ENCODE measurements at places on chromosomes 3 and 15.

- DNase-seq, result no peak
These were observed 681 bp downstream of the CHMP2B start for GRCh38 chr3:87227835-87228144.

GRCh38 chr3:127710155-127710941, 37.6 kb downstream of the ABTB1 start:
- DNase-seq, result no peak

- DNase-seq, result no peak
These were observed 125.3 kb downstream of the BDH1 start for GRCh38 chr3:197430502-197430901.

GRCh38 chr3:65166531-65166930, 478.7 kb upstream of the ADAMTS9 start:
- no peak for DNase-seq

- DNase-seq, result no peak
These were observed 44.9 kb downstream of the IL1RAP start for GRCh38 chr3:190558796-190559195.

DNA sequence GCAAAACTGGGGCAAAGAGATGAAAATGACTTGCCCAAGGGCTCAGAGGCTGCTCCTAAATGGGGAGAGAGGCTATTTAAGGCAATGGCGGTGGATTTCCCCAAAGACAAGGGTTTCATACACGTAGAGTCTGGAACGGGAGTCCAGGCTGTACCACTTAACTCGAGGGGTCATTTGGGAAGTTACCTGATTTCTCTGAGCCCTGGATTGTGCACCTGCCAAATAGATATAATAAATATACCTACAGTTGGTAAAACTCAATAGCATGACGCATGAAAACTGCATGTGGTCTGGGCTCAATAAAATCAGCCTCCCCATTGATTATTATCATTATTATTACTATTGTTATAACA, 1.3 kb upstream of the ITPR1 start:
- no peak for DNase-seq

DNA sequence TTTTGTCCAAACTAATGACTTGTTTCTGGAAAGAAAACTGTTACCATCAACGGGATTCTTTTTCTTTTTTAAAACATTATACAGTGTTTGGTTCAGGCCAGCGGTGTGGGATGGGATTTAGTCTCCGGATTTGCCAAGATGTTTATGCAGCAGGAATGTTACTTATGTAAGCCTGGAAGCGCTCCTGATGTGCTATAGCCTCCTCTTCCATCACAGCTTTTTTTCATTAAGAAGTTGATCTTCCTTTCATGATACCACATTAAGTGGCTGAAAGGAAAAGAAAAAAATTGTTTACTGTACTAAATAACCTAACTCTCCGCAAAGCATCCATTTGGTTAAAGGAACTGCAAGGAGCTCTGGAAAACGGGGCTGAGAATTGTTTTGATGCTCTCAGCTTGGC, 120.5 kb upstream of the ALDH1A3 start:
- DNase-seq, result no peak
